ENCODE measurements at places on chromosomes 16 and 17. TPM values are rescaled to one million over a fixed set of nuclear protein-coding genes. Genes with fewer than 3 reads are reported as not detected.

- DNase-seq, result no peak
These were observed 228.0 kb downstream of the C16orf78 start for GRCh38 chr16:49601576-49601975.

DNA sequence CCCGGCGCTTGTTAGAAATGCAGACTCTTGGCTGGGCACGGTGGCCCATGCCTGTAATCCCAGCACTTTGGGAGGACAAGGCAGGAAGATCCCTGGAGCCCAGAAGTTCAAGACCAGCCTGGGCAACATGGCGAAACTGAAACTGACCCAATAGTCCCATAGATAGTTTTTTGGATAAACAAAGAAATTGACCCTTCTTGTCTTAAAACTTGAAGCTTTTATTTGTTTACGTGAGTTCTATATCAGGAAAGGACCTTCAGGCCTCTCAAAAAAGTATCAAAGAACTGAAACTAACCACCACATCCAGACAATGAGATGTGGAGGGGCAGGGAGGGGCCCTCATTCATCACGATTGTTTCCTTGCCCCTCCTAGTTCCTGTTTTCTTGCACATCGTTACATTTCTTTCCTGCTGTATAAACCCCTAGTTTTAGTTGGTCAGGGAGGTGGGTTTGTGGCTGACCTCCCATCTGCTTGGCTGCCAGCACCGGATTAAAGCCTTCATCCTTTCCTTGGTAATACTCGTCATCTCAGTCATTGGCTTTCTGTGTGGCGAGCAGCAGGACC, 29.9 kb upstream of the PRM1 start:
- no peak for DNase-seq

GRCh38 chr17:56936697-56937322, 23.0 kb upstream of the TRIM25 start:
- DNase-seq, result no peak

- DNase-seq, result no peak
These were observed 42.5 kb downstream of the PSME3IP1 start for GRCh38 chr16:57143149-57143921.

- DNase-seq, result no peak
These were observed 271.1 kb upstream of the CCL2 start for GRCh38 chr17:33983824-33984574.

- DNase-seq, result peak; percentile 67
These were observed at the start of gene LGALS3BP for GRCh38 chr17:78979780-78980623. Gene LGALS3BP, minus strand, starts transcription at chr17:78979923. Its CDS starts 2,732 bp downstream, at chr17:78977191.

- DNase-seq, result no peak
These were observed 17.3 kb downstream of the MRPS23 start for GRCh38 chr17:57832314-57833178.

DNA sequence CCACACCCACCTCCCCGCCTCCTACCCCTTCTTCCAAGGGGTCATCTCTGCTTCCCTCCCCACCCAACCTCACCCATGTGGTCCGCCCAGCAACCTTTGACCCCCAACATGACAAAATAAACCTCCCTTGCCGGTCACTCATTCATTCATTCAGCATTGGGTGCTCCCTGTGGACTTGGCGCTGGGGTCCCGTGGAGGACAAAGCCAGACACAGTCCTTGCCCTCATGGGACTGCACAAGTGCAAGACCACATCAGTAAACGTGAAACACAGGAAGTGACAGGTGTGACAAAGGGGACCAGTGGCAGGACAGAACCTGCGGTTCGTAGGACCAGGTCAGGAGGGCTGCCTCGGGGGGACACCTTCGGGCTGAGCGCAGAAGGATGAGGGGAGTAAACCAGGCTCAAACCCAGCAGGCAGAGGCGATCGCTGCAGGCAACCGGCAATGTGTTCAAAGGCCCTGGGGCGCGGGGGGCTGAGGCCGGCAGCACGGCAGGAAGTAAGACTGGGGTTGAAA, 185.4 kb downstream of the SEC14L1 start:
- DNase-seq, result no peak

DNA sequence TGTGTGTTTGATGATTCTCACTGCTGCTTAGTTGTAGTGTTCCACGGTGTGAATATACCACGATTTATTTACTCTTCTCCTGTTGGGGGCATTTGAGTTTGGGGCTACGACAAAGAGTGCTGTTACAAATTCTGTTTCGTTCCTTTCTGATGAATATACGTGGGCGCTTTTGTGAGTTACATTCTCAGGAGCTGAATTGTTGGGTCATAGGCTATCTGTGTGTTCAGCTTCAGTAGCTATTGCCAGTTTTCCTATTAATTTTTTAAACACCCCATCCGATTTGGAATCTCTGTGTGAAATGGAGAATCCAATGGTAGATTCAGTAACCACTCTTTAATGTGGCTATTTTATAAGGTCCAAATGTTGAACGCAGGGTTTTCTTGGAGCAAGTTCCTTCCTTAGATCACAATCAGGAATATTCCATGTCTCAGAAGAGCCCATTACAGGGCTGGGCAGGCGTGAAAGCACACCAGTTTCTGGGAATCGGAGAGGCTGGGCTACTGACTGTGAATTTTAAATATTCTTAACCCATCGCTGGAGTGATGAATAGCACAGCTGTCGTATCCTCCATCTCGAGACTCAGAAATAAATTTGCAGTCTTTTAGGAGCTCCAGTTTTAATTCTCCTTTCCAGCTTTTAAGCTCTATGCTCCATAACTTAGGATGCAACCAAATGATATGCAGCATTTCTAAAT, 115.9 kb downstream of the PITPNC1 start:
- DNase-seq, result no peak

GRCh38 chr17:74833501-74834377, 25.9 kb downstream of the GRIN2C start:
- DNase-seq, result no peak

DNA sequence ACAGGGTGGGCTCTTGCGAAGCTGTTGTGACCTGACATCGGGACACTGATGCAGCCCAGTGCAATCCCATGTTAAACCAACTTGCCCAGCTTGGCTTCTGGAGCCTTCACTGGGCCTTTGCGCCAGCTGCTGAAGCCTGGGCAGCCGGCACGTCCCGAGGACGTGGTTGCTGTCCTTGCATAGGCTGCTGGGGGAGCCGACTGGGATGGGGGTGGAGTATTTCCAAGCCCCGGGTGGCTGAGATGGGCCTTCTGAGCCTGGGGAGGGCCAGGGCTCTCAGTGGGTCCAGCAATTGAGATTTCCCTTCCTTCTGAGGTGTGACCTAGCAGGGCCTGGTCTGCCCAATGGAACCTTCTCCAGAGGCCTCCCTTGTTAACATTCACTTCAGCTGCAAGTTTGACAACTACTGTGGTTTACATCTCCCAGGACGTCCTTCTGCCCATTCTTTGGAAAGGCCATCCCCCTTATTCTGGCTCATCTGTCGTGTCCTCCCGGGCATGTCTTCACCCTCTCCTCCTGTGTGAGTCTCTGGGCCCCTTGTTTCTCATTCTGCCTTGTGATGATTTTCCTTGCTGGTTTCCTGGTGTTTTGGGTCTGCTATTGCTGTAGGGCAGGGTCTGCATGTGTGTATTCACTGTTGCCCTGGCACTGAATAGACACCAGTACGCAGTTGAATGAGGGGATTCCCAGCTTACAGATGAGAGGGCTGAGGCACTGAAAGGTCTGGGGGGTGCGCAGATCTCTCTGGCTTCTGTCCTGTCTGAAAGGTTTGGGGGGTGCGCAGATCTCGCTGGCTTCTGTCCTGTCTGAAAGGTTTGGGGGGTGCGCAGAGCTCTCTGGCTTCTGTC, 34.4 kb downstream of the HAPSTR1 start:
- no peak for DNase-seq

DNA sequence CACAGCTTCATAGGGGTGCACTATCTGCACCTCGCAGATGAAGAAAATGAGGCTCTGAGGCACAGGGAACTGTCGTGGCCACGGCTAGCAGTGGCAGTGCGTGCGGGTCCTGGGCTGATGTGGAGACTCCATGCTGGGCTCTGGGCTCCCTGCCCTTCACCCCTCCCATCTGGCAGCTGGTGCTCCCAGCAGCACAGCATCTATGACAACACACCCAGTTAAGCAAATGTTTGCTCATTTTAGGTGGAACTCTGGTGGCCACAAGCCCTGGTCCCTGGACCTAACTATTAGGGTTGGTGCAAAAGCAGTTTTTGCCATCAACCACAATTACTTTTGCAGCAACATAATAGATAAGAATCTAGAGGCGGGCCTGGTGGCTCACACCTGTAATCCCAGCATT, 30.9 kb downstream of the IFT140 start:
- no peak for DNase-seq

DNA sequence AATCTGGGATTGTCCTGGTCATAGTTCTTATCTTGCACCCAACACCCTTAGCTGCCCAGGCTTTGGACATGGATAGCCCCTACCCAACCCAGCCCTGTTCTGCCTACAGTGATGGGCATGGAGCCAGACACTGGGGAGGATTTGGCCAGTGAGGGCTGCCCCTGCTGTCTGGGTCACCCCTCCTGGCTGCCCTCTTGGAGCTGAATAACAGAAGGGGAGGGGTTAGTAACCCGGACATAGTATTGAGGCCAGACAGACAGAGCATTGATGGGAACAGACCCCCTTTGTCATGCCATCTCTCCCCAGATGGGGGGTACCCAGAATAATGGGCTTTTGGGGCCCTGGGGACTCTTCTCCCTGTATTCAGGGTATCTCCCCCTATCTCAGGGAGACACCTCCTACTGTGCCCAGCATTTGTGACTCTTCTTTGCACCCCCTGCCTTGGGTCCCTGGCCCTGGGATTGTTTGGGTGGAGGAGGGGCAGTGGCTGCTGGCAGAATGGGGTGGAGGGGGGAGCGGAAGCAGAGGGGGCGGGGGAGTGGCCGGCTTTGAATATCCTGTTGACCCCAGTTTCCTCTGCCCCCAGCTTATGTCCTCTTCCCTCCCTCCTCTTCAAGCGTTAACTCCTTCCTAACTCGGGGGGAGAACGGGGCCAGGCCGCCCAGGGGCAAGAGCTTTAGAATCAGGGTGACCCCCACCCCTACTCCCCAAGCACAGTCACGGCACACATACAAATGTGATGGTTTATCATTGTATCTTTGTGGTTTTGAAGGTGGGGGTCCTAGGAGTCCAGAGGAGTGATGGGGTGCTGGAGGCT, 17.0 kb downstream of the GJD3 start:
- no peak for DNase-seq

DNA sequence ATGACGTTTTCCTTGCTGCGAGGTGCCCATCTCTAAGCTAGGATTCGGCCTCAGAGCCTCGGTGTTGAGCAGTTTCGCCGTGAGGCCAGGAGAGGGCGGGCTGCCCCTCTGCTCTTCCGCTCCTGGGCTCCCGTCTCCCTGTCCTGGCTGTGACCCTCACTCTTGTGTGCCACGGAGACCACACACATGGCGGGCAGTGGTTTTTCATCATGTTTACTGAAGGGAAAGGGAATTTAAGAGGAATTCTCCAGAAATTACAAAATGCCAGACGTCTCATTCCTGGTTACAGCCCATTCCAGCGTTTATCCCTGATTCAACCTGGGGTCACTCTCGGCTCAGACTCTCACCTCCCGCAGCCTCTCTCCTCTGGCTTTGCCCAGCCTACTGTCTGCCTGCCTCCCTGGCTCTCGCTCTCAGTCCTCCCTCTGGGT, 96.8 kb upstream of the ELAC2 start:
- peak; percentile 12 for DNase-seq

GRCh38 chr16:28136751-28137434, 73.4 kb upstream of the GSG1L start:
- no peak for DNase-seq

- no peak for DNase-seq
These were observed 16.8 kb upstream of the FZD2 start for GRCh38 chr17:44540246-44541084.

GRCh38 chr16:9232102-9232770, 140.8 kb downstream of the HAPSTR1 start:
- no peak for DNase-seq

GRCh38 chr17:15660077-15660476, 24.0 kb downstream of the TRIM16 start:
- no peak for DNase-seq

- no peak for DNase-seq
These were observed 166.0 kb upstream of the GSE1 start for GRCh38 chr16:85446951-85447692.

- DNase-seq, result no peak
These were observed 4.5 kb upstream of the SNX20 start for GRCh38 chr16:50685462-50686063.

GRCh38 chr16:23651943-23652468, 10.7 kb downstream of the DCTN5 start:
- no peak for DNase-seq

- no peak for DNase-seq
These were observed 85.0 kb upstream of the MED9 start for GRCh38 chr17:17391668-17392370.

DNA sequence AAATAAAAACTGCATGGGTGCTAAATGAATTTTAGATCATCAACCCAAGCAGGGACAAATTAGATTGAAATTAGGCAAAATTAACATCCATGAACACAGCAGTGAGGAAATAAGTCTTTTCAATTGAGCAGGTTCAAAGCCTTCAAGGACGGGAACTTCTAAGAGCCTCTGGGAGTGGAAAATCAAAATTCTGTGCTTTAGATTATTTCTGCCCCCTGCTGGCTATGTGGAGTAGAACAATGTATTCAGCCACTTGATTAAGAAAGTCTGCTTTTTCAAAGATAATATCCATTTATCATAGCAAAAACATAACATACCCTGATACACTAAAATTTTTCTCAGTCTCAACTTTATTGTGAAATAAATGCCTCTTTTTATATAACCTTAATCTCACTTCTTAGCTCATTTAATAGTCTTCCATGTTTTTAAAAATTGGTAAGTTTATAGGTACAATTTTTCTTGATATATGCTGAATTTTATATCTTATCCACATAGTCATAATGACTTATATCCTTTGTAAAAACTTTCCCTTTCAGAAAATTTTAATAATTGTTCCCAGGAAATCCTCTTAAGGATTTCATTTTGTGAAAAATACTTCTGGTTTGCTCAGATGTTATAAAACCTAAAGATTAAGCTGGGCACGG, 28.1 kb upstream of the NOL11 start:
- DNase-seq, result peak; percentile 67

GRCh38 chr16:50045412-50045811, 20.4 kb upstream of the HEATR3 start:
- no peak for DNase-seq

GRCh38 chr16:4373356-4373908, 1.8 kb downstream of the VASN start:
- DNase-seq, result no peak

DNA sequence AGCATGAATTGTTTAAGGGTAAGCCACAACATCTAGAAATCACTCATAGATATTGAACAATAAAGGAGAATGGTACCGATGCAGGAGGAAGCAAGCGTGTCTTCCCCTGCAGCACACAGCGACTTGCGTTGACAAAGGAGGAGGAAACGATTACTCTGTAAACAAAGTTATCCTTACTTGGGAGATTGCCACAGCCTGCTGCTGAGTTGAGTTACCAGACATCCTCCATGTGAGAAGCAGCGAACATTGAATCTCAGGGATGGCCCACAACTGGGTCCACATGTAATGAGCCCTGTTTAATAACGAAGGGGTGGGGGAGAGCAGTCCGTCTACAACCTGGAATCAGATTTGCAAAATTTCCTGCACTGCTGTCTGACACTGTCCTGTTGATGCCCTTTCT, 27.7 kb downstream of the CLUH start:
- DNase-seq, result no peak

GRCh38 chr16:81266680-81267095, 28.2 kb downstream of the BCO1 start:
- no peak for DNase-seq

KPNA2 gene
- 115 TPM for polyA plus RNA-seq

NPIPB2 gene
- 6.5 TPM for polyA plus RNA-seq

CHST5 gene
- 1.3 TPM for polyA plus RNA-seq

SHCBP1 gene
- 10.0 TPM for polyA plus RNA-seq

DLX3 gene
- polyA plus RNA-seq, result 2.3 TPM

SLC35G6 gene
- 0.20 TPM for polyA plus RNA-seq

NCOR1 gene
- 117 TPM for polyA plus RNA-seq

TP53TG3 gene
- not detected for polyA plus RNA-seq

NPB gene
- polyA plus RNA-seq, result 0.71 TPM

HAP1 gene
- 1.3 TPM for polyA plus RNA-seq

AIPL1 gene
- polyA plus RNA-seq, result 0.06 TPM
